ENCODE measurements at places on chromosomes 6 and 20.
A peak's percentile ranks its signal among the peaks of the same experiment; 100 is the strongest.

DNA sequence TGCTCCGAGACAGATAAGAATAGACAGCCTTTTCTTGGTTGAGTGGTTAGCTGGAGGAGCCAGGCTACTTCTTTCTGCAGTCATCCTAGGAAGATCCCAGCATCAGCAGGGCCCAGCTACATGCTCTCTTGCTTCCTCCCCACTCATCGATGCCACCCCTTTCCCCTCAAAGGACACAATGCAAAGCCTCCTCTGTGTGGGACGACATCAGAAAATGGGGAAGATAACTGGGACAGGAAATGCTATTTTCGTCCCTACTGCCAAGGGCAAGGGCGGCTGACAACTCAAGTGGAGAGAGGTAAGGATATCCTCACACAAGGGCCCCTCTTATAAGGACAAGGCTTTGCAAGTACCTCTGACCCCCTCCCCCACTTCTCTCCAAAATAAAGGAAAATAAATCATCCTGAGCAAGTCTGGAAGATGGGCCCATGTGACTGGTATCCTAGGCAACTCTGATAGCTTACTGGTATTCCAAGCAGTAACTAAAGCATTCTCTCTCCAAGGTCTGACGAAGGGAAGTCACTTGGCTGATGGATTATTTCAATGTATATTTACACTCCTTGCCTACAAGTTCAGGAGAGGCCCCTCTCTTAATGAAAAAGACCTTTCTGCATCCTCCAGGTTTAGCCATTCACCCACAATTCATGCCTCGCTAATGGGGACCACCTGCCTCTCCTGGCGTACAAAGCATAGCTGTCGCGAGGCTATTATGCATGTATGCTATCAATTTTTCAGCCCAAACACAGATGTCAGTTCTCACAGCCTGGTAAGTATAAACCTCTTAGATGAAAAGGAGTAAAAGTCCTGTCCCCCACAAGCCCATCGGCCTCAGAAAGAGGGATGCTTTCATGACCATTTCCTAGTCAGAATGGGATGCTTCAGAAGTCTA, 11.3 kb downstream of the ELMO2 start:
- no peak for DNase-seq

- DNase-seq, result no peak
Measured at GRCh38 chr6:46967826-46968349, 46.1 kb upstream of the ADGRF5 start.

GRCh38 chr6:116027801-116028200, 32.9 kb downstream of the FRK start:
- DNase-seq, result no peak

DNA sequence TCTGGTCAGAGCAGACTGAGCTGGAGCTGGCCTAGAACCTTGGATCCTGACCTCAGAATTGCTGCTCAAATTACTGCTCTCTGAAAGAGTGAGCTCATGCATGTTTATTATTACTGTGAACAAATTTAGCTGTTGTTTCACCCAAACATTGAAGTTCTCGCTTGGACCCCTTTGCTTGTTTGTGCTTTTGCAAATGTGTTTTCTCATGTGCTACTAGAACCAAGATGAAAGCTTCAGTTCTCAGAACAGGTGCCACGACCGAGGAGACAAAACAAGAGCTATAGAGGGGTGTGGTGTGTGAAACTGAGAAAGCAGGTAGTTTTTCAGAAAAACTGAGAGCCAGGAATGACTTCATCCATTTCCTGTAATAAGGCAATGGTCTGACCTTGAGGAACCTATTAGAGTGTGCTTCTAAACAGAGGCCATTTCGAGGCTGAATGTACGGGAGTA, 50.0 kb upstream of the ESR1 start:
- DNase-seq, result no peak

DNA sequence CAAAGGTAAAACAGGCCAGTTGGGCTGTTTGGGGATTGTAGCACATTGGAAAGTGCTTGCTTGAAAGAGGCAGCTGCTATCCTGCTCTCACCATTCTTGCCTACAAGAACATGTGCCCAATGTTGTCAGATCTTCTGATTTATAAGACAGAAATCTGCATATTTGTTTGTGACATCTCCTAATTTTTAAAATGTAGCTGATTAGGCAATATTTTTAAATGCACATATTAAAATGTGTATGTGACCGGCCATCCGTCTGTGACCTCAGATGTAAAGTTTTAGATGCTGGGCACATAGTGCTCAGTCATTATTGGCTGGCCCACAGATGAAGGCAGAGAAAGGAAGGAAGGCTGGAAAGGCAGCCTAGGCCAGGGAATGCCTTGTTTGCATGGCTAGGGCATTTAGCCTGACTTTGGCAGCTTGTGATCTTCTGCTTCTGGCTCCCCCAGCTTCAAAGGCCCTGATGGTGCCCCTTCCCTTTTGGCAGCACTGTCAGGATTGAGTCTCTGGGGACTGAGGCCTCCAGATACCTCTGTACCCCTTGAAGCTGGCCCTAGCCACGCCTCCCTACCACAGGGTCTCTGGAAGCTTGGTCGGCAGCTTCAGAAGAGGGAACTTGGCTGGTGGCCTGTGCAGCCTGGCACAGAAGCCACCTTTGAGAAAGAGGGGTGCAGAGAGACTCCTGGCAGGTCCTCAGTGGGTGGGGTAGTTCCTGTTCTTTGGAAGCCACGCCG, 6.4 kb downstream of the SNPH start:
- no peak for DNase-seq

GRCh38 chr20:64163776-64164122, 503 bp upstream of the MYT1 start:
- no peak for DNase-seq

- DNase-seq, result no peak
Measured at GRCh38 chr20:62736407-62737071, 27.9 kb downstream of the NTSR1 start.

DNA sequence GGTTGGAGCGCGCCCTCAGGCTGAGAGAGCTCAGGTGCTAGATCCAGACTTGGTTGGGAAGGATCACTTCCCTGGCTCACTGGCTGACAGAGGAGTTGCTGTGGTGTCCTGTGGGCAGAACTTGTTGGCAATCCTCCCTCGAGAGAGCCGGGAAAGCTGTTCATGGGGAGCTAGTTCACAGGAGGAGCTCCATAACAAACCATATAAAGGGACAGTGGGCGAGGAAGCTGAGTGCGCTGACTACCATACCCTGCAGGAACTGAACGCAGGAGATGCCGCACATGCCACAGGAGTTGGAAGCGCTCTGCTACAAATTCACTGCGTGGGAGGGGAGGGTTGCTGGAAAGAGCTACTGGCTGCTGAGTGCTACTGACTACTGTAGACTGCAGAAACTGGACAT, 243.2 kb downstream of the OGFRL1 start:
- DNase-seq, result no peak

DNA sequence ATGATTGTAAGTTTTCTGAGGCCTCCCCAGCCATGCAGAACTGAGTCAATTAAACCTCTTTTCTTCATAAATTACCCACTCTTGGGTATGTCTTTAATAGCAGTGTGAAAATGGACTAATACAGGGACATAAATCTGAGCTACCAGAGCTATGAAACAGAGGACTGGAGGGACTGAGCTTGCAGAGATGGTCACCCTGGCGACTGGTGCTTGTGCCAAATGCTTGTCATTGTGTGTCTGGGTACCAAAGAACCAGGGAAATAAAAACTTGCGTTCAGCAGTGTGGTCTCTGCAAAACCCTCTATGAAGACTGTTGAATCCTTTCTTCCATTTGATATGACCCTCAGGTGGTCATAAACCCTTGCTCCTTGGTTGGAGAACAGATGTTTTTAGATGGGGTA, 105.1 kb upstream of the PRL start:
- DNase-seq, result no peak

DNA sequence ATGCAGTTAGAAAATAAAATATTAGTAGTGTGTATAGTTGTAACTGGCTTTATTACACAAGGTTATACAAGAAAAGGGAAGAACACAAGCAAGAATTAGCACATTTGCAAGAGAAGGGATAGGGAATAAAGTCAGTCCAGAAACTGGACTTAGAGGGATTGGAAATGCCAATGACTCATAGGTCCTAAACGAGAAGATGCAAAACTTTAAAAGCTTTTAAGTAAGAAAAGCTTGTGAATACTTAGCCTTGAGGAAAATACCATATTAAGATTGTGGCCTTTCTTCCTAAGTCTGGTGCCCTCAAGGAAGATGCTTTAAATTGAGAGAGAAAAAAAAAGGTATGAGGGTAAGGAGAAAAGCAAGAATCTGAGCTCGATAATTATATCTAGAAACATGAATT, 102.3 kb upstream of the MCHR2 start:
- DNase-seq, result no peak

- no peak for DNase-seq
Measured at GRCh38 chr20:63381781-63382431, 20.8 kb upstream of the CHRNA4 start.

- DNase-seq, result peak; percentile 35
Measured at GRCh38 chr6:71190809-71191208, 97.8 kb upstream of the OGFRL1 start.

- no peak for DNase-seq
Measured at GRCh38 chr6:75109022-75109421, 96.8 kb downstream of the COL12A1 start.

GRCh38 chr20:37946946-37947345, 44.0 kb downstream of the VSTM2L start:
- no peak for DNase-seq

- peak; percentile 19 for DNase-seq
Measured at GRCh38 chr6:111113336-111114086, 26.2 kb downstream of the SLC16A10 start.

DNA sequence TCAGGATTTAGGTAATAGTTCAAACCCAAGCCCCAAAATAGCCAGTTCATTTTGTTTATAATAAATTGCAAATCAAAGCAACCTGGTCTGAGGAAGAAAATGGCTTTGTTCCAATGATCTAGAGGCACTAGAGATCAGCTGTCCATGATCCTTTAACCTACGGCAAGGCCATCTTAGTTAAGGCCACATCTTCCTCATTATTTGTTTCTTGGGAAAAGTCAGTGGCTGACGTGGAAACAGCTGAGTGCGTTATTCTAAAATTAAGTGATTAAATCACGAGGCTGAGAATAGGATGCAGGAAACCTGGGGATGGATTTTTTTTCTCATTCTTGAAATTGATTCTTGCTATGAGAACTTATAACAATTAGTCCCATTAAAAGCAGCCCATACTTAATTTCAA, 10.1 kb upstream of the TENT5A start:
- no peak for DNase-seq

GRCh38 chr20:44395461-44396340, 40.2 kb downstream of the HNF4A start:
- DNase-seq, result no peak

GRCh38 chr6:54100411-54101006, 10.7 kb upstream of the MLIP start:
- DNase-seq, result no peak

GRCh38 chr6:161890133-161890831, 616.4 kb upstream of the AGPAT4 start:
- no peak for DNase-seq

GRCh38 chr20:40291493-40292135, 397.4 kb downstream of the MAFB start:
- no peak for DNase-seq

GRCh38 chr6:142694054-142694453, 250.9 kb downstream of the HIVEP2 start:
- DNase-seq, result no peak

- DNase-seq, result peak; percentile 51
Measured at GRCh38 chr6:74579047-74579446, 626.8 kb downstream of the COL12A1 start.

DNA sequence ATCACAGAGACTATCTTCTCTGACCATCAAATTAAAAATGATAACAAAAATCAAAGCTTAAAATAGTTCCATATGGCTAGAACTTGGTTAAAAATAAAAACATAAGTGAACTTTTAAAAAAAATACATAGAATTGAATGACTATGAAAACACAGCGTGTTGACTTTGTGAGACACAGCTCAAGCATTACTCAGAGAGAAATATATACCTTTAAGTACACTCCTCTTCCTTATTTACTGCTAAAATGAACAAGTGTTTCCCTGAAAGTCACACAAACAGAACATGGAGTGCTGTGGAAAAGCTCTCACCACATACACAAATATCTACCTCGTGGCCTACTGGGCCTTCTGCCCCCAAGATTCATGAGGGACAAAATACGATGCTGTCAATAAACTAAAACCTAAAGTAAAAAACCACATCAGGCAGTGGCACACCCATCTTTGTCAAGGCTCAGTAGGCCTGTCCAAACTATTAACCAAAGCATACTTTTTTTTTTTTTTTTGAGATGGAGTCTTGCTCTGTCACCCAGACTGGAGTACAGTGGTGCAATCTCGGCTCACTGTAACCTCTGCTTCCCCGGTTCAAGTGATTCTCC, 7.5 kb downstream of the FAXC start:
- no peak for DNase-seq

GRCh38 chr6:38193481-38194281, 374.2 kb downstream of the ZFAND3 start:
- DNase-seq, result no peak

DNA sequence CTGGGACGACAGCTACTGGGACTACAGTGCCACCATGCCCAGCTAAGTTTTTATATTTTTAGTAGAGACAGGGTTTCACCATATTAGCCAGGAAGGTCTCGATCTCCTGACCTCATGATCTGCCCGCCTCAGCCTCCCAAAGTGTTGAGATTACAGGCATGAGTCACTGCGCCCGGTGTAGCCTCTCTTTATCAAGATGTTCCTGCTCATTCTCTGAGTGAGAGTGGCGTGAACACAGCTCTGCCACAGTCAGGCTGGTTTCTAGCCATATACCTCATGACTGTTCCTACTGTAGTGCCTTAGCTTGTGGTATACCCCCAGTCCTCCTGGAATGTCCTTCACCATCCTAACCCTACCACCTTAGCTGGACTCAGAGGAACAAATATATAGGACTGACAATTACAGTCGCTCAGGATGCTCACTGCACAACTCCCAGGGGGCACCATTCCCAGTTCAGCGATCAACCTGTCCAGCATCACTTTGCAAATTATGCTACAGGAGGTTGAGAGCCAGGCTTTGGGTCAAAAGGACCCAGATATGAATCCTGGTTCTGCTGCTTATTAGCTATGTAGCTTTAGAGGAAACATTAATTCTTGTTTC, 86.3 kb downstream of the CHMP4B start:
- no peak for DNase-seq

DNA sequence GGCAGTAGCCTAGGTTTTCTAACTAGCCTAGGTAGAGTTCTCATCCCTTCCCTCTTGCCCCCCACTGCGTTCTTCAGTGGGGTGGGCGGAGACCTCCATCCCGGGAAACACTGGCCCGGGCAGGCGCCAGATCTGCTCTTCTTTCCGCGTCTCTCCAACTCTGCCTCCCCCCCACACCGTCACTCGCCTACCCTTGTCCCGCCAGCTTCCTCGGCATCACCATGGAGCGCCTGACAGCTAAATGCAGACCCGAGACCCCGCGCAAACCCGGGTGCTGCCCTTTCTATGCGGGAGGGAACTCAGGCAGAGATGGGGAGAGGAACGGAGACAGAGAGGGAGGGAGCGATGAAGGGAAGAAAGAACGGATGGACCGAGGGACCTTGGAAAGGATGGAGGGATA, 1494.8 kb upstream of the DEFB115 start:
- DNase-seq, result no peak

DNA sequence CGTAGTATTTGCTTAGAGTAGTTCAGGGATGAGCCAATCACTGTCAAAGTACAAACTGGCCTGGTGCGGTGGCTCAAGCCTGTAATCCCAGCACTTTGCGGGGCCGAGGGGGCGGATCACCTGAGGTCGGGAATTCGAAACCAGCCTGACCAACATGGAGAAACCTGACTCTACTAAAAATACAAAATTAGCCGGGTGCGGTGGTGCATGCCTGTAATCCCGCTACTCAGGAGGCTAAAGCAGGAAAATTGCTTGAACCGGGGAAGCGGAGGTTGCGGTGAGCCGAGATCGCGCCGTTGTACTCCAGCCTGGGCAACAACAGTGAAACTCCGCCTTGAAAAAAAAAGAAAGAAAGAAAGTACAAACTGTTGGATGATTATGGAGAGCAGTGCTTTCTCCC, 27.5 kb upstream of the JARID2 start:
- DNase-seq, result no peak
